ENCODE measurements at places on chromosomes 16 and 17.
A peak's percentile ranks its signal among the peaks of the same experiment; 100 is the strongest.

GRCh38 chr17:11170881-11171280 is 70.1 kb upstream of the SHISA6 start:
- no peak for DNase-seq

GRCh38 chr16:80174416-80174815 is 366.4 kb upstream of the DYNLRB2 start:
- DNase-seq, result no peak

DNA sequence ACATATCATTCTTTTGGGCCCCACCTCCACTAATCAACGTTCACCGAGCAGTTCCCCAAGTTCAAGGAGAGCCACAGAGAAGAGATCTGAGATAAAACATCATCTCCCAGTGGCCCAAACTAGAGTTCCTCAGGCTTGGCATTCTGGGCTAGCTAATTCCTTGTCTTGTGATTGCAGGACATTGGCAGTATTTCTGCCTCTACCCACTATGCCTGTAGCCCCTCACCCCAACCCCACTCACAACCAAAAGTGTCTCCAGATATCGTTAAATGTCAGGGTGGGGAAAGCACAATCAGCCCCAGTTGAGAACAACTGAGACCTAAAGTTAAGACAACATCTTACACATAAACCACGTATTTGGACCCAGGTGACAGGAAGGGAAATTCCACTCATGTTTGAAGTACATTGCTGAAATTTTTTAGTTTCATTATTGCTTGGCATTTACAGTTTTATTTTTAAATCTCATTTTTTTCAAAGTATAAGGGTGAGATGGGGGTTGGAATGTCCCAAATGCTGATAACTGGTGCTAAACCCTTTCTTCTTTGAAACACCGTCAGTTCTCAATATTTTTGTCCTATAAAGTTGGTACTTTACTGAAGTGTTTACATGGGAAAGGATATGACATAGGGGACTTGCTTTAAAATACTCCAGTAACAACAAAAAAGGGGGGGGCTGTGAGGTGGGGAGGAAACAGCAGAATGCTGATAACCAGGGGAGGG is 13.6 kb downstream of the ZC3H7A start:
- DNase-seq, result no peak

GRCh38 chr17:46901291-46901690 is 21.7 kb upstream of the GOSR2 start:
- no peak for DNase-seq

DNA sequence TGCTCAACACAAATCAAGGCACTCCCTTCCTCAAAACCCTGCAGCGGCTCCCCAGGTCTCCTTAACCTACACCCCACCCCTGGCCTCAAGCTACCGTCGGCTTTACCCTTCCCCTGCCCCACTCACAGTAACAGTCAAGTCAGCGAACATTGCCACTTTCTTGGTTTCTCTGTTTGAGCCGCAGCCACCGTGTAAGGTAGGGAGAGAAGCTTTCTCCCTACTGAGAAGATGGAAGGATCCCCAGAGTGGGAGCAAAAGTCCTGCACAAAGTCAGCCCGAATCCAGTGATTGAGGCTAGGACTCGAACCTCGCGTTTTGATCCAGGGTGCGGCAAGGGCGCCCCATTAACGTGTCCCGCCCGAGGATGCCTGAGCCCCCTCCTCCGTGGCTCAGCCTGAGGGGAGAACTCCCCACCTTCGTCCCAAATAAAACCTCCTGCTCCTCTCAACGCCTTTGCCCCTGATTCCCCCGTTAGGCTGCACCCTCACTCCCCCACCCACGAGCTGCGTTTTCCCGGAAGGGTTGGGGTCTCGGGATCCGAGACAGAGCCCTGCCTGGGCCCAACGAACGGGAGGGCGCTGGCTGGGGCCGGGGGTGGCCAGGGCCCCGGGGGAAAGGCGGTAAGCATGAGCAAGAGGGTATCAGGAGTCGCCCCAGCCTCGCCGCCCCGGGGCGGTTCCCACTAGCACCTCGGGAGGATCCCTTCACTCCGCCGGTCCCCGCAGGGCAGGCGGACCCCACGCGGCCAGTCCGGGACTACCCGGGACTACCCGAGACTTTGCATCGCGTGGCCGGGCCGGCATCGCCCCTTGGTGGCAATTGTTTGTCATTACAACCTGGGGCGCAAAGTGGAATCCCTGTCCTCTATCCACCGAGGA is 9.9 kb upstream of the NAGS start:
- peak; percentile 44 for DNase-seq

DNA sequence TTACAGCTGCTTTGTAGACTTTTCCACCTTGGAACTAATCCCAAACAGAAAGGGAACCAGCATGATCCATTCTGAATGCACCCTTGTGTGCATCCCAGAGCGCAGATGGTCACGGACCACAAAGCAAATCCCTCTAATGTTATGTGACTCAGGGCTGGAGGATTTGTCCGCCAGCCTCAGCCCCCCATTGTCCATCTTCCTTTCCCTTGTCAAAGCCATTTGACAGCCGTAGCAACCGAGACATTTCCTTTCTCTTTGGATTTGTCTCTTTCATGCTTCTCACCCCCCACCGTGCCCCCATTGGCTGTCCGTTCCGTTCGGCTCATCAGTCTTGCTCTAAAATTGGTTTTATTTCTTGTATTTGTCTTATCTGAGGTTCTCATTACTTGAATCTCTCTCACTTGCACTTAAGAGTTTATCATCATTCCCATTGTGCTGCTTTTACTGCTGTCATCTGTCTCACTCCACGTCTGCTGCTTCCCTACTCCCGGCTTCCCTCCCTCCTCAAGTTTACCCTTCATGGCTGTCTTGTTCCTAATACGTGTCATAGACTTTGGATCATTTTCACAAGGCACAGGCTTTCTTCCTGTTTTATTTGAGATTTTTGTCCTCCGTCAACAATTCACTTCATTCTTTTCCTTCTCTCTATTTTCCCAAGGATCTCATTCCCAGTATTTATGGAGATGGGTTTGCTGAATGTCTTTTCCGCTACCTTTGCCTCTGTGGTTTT is 163.4 kb upstream of the ERCC4 start:
- DNase-seq, result no peak

DNA sequence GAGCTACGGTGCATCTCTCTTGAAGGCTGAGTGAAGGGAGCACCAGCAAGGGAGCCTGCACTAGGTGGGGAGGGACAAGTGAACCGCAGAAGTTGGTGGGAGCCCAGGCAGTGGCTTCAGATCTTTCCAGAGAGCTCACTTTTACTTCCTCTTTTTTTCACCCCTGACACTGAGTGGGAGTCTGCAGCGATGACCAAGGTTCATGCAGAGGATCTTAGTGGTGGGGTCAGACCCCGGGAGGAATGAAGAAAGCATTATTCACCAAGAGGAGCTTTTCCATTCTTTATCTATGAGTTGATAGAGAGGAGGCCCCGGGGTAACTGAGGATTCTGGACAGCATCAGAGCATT is 3.0 kb upstream of the CCL2 start:
- DNase-seq, result no peak

DNA sequence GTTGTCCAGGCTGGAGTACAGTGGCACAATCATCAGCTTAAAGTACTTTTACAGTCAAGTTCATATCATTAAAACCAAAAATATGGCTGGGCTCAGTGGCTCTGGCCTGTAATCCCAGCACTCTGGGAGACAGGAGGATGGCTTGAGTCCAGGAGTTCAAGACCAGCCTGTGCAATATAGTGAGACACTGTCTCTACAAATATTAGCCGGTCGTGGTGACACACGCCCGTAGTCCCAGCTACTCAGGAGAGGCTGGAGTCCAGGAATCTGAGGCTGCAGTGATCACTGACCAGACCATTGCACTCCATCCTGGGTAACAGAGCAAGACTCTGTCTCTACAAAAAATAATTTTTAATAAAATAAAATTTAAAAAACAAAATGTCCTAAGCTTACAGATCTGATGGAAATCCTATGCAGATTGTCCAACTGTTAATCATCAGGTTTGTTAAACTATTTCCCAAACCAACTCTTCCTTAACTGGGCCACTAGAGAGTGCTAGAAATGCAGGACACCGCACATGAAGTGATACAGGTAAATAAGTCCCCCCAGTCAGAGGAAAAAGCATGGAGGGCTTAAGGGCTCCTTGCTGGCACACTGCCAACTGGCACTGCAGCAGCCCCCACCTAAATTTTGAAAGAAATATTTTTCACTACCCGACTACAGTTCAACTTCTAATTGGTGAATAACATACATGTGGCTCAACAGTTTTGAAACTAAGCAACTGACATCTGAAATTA is 2.8 kb downstream of the USP22 start:
- peak; percentile 34 for DNase-seq

- no peak for DNase-seq
These were observed 55.1 kb upstream of the CLEC3A start for GRCh38 chr16:77967054-77967904.

DNA sequence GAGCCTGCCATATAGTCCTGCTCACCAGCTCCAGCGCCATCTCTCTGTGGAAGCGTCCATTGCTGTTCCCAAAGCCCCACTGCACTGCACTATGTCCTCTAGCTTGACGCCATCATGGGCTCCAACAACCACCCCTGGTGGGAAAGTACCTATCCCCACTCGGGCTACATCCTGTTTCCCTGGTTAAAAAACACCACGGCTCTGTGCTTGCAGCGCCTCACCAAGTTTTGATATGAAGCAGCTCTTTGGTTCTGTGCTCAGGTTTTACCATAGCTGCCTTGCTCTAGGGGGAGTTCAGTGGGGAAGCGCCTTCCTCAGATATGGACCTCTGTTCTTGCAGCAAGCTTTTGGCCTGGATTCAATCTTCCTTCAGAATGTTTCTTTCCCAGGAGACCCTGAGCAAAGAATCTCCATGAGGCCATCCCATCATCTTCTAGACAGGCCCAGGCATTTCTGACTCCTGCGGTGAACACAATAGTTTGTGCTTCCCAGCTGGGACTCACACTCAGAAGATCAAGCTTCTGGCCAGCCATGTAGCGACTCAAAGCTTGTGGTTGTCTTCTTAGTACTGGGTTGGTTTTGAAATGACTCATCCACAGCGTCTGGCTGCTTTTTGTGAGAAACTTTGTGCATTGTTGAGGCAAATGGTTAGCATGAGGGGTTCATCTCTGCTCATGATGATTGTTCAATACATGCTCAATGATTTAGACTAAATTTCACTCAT is 39.5 kb downstream of the DYNLRB2 start:
- no peak for DNase-seq

DNA sequence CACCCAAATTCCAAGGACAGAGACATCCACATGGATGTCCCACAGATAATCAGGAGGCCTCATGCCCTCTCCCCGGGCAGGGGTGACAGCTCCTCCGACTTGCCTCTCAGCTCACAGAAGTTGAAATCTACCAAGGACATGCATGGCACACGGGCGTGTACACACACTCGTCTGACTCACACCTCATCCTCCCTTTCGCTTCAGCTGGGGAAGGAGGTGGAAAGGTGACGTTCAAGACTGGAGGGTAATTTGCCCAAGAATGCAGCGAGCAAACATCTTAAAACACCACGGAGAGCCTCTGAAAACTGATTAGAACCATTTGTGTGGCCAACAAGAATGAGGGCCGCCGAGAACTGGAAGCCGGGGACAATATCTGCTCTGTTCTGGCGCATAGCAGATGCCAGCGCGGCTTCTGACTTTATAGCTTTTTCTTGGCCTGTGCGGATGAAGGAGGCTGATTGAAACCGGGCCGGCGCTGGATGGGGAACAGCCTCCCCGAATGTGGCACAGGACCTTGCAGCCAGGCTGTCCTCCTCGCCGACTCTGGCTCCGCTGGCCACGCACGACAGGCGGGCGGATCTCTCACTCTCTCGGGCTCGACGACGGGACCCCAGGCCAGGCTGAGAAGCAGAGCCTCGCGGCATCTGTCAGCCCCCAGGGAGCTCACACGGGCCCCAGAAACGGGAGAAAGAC is 100.9 kb downstream of the C16orf95 start:
- DNase-seq, result no peak

- no peak for DNase-seq
These were observed 40.0 kb upstream of the CD300E start for GRCh38 chr17:74663561-74663960.

GRCh38 chr16:47528431-47528830 is 67.3 kb downstream of the PHKB start:
- no peak for DNase-seq

DNA sequence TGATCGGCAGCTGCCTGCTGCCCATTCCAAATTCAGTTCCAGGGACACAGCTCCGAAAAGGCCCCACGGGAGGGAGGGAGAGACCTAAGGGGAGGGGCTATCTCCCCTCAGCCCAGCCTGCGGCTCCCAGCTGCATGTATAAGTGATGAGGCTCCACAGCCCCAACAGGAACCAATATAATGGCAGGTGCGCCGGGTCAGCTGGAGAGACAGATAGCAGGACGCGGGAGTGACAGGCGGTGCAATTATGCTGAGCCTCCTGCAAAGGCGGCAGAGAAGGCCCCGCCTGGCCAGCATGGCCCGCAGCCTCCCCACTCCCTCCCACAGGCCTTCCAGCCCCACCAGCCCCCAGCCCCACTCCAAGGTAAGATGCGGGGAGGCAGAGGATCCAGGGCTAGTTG is 8.1 kb upstream of the C1QL1 start:
- DNase-seq, result no peak

DNA sequence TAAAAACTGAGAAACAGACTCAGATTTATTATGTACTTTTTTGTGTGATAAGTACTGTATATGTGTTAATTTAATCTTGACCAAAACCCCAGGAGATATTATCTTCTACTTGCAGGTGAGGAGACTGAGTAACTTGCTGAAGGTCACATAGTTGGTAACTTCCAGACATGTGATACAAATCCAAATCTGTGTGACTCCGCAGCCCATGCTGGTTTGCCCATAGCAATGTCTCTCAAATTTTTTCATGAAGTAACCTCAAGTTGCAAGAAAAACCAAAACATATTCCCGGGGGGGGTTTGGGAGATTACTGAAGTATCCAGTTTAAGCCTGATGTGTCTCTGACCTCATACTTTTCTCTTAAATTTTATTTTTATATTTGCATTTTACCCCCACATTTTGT is 3.3 kb downstream of the TEX14 start:
- DNase-seq, result no peak

- DNase-seq, result no peak
These were observed 23.4 kb downstream of the SMURF2 start for GRCh38 chr17:64638552-64639203.

DNA sequence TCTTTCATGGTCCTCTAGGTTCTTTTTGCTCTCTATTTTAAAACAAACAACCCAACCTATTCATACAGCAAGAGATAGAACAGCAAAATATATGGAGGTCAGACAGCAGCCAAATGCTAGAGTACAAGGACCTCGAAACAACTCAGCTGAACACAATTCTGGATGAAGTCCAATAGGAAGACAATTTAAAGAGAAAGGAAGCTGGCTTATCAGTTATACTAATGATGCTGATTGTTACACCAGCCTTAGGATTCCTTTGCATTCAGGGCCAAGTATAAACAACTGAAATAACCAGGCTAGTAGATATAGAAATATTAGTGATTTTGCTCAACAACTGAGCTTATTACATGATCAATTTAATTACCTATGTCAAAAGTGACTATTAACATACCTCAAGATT is 2.5 kb downstream of the SSH2 start:
- DNase-seq, result no peak

GRCh38 chr16:75593825-75594820 is 27.9 kb downstream of the GABARAPL2 start:
- DNase-seq, result peak; percentile 15

- no peak for DNase-seq
These were observed 436 bp downstream of the PHB1 start for GRCh38 chr17:49414271-49414621.

Measured in NCI-H748 treated with DMSO at 0.1 percent for 48 hours (cell line).